Activated CD8-positive, alpha-beta memory T cell treated with anti-CD3 and anti-CD28 coated beads for 1 hour (primary cell): ENCODE measurements at places on chromosomes 11 and 22.

DNA sequence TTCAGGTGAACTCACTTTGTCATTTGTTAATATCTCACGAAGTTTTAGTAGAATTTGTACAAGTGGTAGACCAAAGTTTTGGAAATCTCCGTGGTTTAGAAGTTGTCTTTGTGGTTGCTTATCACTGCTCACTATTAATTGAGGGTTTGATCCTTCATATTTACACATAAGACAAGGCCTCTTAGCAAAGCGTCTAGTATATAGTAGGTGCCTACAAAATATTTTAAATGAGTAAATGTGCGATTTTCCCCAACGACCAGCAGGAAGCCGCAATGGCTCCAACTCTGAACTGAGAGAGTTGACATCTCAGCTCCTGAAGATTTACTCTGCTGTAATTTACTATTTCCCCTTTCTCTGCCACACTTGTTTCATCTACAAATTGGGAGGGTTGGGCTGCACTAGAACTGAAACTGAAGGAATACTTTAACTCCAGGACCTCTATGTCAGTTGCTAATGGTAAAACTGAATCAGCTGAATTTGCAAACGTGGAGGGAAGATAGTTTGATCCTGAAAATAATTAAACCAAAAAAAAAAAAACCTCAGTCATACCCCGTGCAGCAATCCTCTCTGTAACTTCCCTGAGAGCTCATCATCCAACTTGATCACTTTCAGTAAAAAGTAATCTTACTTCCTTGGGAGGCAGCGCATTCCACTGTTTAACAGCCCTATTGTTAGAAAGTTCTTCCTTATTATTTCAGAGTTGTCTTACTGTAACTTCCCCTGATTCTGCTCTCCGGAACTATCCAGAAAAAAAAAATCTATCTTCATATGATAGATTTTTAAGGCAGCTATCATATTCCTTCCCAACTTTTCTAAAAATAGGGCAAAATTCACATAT is 1.3 kb upstream of the SBF2 start:
- no peak for DNase-seq

- DNase-seq: no peak
Measured at GRCh38 chr22:27880778-27881394, 38.2 kb downstream of the PITPNB start.

- no peak for DNase-seq
Measured at GRCh38 chr22:26770624-26771023, 113.2 kb downstream of the MIAT start.

GRCh38 chr11:83162377-83162776 is 5.4 kb downstream of the PCF11 start:
- DNase-seq: no peak

GRCh38 chr11:68950270-68950669 is 30.5 kb downstream of the MRGPRD start:
- no peak for DNase-seq

DNA sequence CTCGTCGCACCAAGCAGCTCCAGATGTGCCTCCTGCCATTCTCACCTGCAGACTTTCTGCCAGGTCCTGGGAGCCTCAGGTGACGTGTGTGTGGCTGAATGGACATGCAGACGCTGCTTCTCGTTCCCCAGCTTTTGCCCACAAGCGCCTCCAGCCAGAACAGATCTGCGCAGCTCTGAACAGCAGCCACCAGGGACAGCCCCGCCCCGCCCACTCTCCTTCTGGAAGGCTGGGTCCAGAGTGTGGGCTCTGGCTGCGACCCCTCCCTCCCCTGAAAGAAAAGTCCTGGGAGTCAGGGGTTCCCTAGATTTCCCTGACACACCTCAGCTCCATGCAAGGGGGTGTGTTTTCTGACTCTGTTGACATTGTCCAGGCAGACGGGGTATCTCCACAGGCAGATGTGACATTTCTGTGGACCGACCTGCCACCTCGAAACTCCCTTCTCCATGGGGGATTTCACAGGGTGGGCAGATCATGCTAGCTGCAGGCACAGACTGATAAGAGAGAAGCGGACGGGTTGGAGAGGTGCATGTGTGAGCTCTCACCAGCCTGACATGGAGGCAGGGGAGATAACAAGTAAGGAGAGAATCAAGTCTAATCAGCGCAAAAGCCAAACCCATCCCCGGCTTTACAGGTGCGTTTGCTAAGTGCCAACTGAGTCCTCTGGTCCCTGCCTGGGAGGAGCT is 19.8 kb downstream of the SLCO2B1 start:
- DNase-seq: no peak

- DNase-seq: no peak
Measured at GRCh38 chr11:45688472-45689033, 23.1 kb upstream of the CHST1 start.

GRCh38 chr11:62917906-62918502 is 3.2 kb downstream of the CHRM1 start:
- no peak for DNase-seq

DNA sequence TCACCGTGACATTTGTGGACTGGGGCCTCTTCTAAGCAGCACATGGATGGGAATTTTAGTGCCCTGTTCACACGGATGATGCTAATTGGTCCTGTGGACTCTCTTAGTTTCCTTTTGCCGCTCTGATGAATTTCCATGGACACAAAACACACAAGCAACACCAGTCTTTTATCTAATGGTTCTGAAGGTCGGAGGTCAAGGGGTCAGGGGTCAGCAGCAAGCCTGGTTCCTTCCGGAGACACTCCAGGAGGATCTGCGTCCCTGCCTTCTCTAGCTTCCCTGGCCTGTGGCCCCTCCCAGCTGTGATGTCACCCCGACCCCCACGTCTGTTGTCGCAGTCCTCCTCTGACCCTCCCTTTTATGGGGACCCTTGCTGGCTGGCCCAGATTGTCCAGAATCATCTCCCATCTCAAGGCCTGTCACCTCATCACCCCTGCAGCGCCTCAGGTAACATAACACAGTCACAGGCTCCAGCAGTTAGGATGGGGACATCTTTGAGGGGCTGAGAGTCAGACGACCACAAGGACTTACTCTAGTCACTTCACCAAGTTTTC is 6.8 kb downstream of the NADSYN1 start:
- DNase-seq: no peak

GRCh38 chr11:67639438-67639859 is at the start of gene TBX10:
TBX10 (minus strand) TSS chr11:67639763; CDS start chr11:67639472, 291 bp downstream.
- no peak for DNase-seq

GRCh38 chr22:49012712-49013395 is 814.8 kb downstream of the BRD1 start:
- no peak for DNase-seq

- no peak for DNase-seq
Measured at GRCh38 chr11:2573240-2574042, 126.4 kb downstream of the KCNQ1OT1 start.
